ENCODE measurements at places on chromosomes 2 and 18.

DNA sequence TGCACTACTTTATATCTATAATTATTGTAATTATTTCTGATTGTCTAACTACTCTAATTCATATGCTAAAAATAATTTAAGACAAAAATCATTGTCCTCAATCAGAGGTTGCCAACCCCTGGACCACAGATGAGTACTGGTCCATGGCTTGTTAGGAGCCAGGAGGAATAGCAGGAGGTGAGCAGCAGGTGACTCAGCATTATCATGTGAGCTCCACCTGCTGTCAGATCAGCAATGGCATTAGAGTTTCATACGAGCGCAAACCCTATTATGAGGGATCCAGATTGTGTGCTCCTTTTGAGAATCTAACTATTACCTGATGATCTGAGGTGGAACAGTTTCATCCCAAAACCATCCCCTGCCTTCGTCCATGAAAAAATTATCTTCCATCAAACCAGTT, 1434.4 kb downstream of the LRP1B start:
- no peak for DNase-seq

DNA sequence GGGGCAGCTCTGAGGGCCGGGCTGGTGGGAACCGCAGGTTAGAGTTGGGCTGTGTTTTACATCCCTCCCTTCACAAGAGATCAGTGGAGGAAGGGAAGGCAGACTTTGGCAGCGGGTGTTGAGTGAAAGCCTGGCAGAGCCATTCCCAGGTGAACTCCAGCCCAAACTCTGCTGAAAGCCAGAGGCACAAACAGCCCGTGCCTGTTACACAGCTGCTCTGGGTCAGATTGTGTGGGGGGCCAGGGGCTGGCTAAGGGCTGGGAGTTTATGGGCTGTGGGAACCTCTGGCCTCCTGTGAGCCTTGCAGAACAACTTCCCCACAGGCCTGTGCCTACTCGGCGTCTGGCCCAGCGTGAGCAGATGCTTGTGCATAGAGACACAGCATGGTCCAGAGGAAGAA, 286.8 kb downstream of the CLIP4 start:
- no peak for DNase-seq

DNA sequence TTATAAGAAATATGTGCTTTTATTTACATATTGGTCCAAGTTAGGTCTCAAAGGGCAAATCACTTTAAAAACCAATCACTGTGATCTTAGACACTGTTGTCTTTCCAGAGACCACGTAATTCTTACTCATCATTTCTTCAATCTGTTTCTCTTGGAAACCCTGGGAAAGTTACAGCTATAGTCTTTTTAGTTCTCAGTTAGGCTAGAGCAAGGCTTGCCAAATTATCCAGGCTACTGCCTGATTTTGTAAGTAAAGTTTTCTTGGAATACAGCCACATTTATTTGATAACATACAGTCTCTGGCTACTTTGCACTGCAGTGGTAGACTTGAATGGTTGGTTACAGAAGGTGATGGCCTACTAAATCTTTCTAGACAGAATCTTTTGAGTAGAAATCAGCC, 106.0 kb downstream of the KIAA1328 start:
- no peak for DNase-seq

DNA sequence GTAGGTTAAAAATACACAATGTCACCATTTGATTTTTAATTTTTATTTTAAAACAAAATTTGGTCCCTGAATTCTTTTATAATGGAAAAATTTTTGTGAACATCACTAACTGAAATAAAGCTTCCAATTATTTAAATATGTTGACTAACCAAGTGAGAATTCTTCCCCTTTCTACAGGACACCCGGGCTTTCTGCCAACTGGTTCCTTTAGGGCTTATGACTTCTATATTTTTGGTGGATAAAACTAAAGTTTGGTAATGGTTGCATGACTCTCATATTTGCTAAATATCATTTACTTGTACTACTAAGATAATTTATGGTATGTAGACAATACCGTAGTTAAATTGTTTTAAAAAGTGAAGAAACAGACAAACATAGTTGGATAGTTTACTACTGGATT, 291.0 kb upstream of the DOK6 start:
- no peak for DNase-seq

DNA sequence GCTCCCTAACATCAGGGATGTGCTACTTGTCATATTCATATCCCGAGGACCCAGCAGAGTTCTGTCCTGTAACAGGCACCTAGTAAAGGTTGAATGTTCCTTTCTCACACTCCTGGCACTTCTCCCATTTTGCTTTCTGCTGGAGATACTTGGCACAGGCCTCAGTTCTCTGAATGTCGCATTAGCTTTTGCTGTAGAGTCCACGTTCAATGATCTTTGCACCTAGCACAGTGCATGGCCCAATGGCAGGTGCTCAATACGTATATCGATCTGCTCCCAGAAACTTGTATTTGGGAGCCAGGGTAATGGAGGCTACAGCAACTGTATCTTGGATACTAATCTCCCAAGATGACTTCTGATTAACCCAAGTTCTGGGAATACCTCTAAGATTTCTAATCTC, 24.8 kb upstream of the VPS4B start:
- no peak for DNase-seq

DNA sequence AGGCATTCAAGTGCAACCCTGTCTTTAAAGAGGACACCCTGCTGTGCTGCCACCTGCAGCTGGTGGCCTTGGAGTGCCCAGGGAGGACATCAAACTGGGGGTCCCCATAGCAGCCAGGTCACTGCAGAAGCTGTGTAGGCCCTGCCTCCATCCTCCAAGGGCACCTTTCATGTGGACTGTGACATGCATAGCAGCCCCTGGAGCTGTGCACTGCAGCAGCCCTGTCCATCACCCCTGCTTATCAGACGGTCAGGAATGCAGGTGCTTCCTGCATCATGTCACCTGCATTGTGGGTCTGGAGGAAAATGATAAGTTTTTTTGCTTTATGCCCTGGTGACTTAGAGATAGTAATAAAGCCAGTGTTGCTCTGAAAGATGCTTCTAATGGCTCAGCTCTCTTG, 155.7 kb downstream of the DYSF start:
- no peak for DNase-seq
